ENCODE measurements at places on chromosomes 13 and 19.

GRCh38 chr13:63427170-63427569 is 2011.5 kb upstream of the PCDH20 start:
- no peak for DNase-seq

- no peak for DNase-seq
Measured at GRCh38 chr13:97851269-97851668, 102.2 kb upstream of the IPO5 start.

DNA sequence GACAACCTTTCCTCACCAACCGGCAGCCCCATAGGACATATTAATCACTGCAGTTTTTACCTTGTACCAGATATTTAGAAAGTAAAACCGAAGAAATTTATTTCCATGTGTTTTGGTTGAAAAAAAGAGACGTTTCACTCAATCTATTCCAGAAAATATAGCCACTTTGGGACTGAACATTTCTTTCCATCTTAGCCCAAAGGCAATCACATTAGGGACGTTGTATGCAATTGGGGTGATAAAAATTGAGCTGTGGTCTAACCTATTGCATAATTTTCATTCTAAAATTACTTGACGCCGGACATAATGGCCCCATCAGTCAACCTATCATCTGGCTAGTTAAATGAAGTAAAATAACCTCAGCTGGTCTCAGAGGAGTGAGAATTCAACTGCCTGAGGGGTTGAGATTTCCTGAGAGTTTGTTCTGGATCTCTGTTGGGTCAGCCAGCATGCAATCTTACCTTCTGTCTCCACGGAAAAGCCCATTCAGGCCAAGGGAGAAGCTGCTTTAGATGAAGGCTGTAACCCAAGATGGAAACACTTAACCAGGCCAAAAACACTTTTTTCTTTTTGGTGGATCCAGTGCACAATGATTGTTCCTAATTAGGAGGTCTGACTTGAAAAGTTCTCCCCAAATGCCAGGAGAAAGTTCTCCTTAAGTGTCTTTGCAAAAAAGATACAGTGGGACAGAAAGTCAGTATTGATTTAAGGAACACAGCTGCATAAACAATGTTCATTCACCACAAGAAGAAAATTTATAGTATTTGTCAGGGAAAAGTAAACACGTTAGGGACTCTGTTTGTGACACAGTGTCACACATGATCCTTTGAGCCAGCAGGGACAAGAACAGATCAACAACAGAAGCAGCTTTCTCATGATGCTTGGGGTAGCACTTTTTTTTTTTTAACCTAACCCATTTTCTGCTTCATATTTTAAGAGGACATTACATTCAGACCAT is 34.1 kb downstream of the DLEU7 start:
- no peak for DNase-seq

- no peak for DNase-seq
Measured at GRCh38 chr13:66407128-66407527, 823.0 kb downstream of the PCDH9 start.

DNA sequence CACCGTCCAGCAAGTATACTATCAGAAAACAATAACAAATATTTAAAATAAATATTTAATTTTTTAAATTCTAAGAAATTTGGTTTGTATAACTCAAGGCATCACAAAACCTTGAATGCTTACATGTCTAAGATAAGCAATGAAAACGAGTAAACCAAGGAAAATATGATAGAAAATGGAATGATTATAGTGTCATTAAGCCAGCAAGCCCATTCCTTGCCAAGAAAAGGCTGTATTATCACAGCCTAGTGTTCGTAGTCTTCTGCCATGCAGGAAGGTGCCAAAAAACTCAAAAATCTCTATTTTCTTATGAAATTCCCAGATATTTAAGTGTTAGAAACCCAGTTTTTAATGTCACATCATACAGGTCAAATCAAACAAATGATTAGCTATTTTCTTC is 136.4 kb downstream of the STOML3 start:
- DNase-seq: no peak

GRCh38 chr19:58044886-58045285 is 11.1 kb downstream of the ZSCAN1 start:
- no peak for DNase-seq

DNA sequence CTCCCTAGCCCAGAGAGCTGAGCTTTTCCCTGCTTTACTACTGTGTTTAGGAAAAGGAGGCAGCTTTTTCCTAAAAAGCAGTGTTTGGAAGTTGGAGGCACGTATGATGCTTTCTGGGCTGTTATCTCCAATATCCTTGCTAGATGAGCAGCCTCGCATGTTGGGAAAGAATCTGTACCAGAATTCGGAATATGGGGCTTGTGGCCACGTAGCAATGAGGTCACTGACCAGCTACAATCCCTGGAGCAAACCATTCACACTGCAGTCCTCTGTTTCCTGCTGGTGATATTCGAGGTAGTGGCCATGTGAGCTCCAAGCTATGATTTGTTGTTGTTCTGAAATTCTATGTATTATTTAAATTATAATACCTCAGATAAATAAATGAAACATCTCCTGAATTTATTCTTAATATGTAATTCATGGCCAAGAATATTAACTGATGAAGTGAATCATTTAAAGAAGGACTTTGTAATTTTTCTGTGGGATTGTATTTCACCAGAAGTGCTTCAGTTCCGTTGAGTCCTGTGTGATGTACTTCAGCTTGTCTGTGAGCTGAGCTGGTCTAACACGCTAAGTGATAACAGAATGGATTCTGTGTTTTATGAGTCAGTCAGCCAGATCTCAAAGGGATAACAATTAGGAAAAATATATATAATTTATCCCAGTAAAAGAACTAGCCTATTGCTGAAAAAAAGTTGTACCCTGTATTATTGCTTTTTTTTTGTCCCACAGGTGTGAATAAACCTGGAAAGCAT is 319.5 kb downstream of the SHISA2 start:
- DNase-seq: no peak

GRCh38 chr19:16726916-16727315 is 7.3 kb downstream of the NWD1 start:
- DNase-seq: no peak

DNA sequence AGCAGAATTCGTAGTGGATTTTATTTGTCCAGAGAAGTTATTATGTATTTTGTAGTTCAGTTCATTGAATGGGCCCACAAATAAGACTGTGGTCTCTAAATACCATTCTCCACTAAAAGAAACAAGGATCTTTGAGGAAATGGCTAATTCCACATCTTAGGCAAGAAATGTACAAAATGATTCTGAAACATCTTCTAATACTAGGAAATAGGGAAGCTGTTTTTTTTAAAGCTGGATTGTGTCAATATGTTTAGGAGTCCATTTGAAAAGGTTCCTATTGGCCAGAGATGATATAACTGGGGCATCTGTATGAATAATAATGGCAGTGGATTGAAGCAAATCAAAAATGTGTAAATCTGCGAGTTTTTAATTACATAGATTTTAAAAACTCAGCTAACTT is 88.5 kb upstream of the SIAH3 start:
- no peak for DNase-seq
